ENCODE measurements at places on chromosomes 11 and 22. TPM values are rescaled to one million over a fixed set of nuclear protein-coding genes. Genes with fewer than 3 reads are reported as not detected.

DNA sequence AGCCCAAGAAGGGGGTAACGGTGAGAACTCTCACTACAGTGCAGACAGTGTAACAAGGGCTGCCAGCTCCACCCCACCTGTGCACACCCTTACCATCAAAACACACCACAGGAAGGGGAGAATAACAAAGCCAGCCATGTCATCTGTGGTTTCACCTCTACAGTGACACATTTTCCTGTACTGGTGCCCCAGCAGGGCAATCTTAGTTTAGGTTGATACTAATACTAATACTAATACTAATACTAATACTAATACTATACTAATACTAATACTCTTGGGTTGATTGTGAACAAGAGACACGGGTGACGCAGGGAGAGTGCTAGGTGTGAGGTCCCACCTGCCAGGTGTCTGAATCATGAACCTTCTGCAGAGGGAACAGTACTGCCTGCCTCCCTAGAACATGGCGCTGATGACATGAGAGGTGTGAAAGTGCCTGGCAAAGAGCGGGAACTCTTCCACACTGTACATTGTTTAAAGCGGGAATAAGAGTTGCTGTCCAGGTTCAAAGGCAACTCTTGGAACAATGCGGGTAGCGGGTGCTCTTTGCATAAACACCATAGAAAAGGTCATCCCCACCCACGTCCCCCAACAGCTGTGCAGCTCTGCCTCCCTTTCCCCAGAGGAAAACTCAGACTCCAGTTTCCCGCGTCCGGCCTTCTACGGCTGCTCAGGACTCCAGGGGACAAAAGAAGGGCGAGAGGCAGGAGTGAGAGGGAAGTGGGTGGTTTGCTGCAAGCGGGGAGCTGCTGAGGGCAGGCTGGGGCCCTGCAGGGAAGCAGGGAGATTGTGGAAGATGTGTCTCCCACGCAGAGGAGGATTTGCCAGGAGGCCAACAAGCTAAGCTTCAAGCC is 25.0 kb upstream of the TMPRSS4 start:
- no peak for DNase-seq

- no peak for DNase-seq
Measured at GRCh38 chr22:28933321-28933720, 49.9 kb downstream of the ZNRF3 start.

DNA sequence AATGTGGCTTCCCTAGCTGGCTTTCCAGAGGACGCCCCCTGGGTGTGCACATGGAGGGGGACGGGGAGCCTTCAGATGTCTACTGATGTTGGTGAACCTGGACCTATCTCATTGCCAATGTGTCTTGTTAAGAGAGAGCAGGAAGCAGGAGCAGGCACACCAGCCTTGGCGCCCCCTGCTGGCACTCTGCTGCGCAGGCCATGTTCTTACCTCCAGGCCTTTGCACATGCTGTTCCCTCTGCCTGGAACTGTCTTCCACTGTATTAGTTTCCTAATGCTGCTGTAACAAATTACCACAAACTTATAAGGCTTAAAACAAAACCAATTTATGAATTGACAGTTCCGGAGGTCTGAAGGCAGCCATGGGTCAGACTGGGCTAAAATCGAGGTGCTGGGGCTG is 23.6 kb upstream of the MN1 start:
- no peak for DNase-seq

DNA sequence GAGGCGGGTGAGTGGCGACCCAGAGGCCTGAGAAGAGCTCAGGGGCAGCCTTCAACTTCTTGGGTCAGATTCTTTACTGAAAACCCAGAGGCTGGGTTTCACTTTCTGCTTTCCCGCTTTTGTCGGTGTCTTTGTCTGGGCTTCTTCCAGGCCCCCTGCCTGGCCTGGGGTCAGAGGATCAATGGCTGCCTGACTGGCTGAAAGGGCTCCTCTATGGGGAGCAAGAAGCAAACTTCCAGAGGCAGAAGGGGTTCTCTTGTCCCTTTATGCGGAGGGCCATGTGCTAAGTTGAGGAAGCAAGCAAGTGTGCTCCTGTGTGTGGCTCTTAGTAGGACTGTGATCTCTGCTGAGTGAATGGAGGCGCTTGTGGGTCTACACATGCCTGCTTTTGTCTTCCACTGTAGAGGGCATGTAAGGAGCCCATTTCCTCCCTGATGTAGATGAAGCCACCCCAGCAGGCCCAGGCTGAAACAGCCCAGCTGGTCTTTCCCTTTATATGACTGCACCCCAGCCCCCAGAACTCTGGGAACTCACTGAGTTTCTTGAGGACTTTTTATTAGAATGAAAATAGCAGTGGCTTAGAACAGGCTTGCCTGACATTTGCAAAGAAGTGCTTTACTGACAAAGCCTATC is 1.0 kb upstream of the PKNOX2 start:
- no peak for DNase-seq

DNA sequence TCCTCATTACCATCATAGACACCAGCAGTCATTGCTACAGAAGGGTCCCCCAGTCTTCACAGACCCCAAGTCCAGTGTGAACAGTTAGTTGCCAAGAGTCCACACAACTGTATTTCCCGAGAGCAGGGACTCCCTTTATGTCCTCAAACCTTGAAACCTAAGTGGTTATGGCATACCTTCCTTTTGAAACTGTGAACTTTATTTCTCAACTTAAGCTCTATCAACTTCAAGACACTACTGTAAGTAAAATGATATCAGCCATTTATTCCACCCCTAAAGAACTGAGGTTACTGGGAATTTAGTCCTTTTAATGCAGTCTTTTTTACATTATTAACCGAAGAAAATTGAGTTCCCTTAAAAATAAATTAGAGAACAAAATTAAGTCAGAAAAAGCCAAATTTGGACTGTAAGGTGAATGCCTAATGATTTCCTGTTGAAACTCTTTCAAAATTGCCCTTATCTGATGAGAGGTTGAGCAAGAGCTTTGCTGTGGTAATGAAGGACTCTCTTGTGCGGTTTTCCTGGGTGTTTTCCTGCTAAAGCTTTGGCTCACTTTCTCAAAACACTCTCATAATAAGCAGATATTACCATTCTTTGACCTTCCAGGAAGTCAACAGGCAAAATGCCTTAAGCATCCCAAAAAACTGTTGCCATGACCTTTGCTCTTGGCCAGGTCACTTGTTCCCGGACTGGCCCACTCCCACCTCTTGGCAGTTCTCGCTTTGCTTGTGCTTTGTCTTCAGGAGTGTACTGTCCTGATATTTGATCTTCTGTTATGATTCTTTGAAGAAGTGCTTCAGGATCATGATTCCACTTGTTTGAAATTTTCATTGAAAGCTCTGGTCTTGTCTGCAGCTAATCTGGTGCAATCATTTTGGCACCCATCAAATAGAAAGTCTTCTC is 765.4 kb upstream of the ANO3 start:
- no peak for DNase-seq

DNA sequence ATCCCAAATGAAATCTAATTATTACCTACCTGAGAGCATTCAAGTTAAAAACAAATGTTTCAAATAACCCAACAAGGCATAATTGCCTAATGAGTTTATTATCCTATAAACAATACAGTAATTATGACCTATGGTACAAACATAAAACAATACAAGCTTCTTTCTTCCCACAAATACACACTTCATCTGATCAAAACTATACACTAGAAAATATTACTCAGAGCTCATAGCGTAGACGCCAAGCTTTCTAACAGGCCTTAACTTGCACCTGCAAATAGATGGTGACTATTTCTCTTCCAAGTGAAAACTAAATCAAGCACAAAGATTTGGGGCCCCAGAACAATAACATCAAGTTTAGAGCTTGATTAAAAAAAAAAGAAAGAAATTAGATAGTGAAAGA is 78.1 kb downstream of the SOX6 start:
- no peak for DNase-seq

Gene FGF19
- not detected for total RNA-seq

- DNase-seq: no peak
Measured at GRCh38 chr11:116330439-116331185, 442.2 kb downstream of the BUD13 start.

DNA sequence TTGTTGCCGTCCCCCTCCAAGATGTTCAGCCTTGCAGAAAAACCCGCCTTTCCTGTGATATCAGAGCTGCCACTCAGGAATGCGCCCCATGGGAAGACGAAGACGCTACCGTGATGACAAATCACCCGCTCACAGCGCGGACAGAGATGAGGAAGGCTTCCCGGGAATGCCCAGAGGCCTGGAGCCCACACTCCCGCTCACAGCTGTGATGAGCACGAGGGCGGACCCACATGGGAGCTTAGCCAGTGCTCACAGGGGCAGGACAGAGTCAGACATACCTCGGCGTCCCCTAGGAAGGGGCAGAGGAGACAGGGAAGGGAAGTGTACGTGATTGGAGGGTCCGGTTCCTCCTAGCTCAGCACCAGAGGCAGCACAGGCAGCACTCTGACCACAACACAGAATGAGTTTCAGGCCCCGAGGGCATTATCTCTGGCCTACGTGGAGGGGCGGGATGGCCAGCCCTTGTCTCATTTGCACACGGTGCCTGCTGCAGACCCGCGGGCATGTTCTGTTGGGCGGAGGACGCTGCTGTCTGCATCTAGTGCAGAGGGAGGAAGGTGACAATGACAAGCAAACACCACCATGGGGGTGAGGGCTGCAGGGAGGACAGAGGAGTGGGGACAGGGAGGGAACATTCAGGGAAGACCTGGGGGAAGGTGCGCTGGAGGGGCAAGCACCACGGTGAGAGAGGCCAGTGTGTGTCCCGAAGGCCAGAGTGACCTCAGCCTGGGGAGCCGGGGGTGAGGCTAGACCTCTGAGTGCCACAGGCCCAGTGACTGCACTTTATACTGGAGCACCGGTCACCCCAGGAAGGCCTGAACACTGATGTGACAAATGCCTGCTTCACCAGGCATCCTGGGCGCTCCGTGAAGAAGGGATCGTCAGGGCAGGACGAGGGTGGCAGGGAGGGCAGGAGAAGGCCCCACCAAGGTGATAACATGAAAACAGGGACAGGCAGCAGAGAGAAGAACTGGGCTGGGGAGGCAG is 79.6 kb downstream of the CELSR1 start:
- no peak for DNase-seq

DNA sequence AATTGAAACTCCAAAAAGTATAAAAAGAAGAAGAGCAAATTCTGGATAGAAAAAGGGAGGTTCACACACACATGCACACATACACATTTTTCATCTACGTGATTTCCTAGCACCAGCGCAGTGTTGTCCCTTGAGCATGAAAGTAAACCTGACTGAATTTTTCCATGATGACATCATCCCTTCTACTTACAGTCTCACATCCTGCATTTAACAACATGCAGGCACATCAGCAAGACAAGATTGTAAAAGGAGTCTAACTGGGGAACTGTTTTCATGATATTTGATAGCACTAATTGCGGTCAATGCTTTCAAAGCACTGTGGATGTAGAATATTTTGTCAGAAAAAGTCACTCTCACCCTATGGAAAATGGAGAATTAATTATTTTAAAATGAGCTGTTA is 36.6 kb downstream of the GAS2 start:
- no peak for DNase-seq

GRCh38 chr11:36389811-36390210 is 93.7 kb downstream of the PRR5L start:
- DNase-seq: no peak

DNA sequence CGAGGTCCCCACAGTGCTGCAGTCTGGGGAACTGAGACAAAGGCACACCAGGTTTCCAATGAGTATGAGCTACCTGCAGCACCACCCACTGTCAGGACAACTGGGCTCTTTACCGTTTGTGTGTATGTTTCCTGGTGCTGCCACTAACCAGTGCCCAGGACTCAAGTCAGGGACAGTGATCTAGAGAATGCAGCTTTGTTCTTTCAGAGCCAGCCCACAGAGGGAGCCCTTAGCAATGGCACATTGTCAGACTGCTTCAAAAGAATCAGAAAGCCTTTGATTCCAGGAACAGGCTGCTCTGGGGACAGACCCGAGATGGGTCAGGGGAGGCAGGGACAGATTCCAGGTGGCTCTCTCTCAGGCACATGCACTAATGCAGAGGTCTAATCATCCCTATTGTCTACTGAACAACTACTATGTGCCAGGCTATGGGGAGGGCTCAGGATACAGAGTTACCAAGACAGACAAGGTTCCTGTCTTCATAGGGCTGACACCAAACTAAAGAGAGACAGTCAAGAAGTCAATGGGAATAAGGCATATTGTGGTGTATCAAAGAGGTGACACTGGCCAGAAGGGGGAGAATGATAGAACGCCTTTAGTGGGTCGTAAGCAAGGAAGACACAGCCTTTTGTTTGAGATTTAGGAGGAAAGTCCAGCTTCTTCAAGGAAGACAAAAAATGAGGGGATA is 103.7 kb downstream of the VPREB1 start:
- DNase-seq: no peak

DNA sequence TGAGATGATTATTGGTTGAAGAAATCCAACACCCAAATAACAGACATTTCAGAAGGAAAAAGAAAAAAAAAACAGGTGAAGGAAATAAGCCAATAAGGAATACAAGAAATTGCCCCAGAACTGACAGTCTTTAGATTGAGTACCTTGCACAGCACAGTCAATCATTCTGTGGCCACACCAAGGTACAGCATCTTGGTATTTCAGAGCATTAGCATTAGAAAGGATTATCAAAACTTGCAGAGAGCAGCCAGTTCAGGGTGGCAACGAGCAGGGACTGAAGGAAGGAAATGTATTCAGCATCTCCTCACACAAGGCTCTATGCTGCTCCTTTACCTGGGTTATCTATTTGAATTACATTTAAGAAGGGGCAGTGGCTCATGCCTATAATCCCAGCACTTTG is 2.1 kb downstream of the ADA2 start:
- no peak for DNase-seq

DNA sequence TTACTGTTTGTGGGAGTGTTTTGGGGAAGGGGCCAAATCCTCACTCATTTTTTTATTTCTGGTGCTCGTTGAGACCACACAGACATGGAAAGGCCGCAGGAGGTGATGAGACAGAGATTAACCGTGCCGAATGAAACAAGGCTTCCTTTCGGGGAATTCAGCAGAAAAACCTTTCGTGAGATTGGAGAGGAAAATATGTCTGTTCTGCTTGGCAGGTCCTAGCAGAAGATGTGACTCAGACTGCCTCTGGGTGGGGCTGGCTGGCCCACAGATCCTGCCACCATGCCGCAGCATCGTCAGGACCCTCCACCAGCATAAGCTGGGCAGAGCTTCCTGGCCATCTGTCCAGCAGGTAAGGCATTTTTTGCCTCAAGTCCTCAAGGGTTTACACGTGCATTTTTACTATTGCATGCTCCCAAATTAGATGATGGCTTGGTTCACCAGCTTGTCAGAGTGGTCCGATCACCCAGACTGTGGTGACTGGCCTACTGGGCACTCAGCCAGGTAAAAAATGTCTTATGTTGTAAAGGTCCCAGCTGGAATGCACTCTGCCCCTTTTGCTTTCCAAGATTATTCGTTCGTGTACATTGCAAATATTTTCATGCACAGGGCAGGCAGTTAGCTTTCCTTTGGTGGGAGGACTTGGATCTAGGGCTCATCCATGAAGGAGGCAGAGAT is 1.5 kb downstream of the DDB2 start:
- no peak for DNase-seq

DNA sequence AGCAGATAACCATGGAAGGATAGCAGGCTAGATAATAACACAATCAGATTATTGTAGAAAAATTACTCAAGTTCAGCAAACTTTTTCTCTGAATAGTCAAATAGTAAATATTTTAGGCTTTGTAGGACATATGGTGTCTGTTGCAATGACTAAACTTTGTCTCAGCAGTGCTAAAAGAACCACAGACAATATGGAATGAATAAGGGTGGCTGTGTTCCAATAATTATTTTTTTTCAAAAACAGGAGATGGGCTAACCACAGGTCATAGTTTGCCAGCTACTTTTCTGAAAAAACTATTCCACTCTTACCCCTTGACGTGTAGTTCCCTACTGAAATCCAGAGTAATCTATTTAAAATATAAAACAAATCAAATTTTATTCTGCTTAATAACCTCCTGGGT is 153.9 kb upstream of the LRRC4C start:
- no peak for DNase-seq

Data from Right ventricle myocardium inferior (tissue), 1 donor.